ENCODE measurements at places on chromosomes 11 and 22.

GRCh38 chr11:132402071-132402684 is 1031.8 kb downstream of the NTM start:
- DNase-seq = no peak

- no peak for DNase-seq
Measured at GRCh38 chr11:64007160-64007628, 21.0 kb downstream of the OTUB1 start.

- no peak for DNase-seq
Measured at GRCh38 chr11:128962896-128963295, 20.2 kb upstream of the TP53AIP1 start.

GRCh38 chr11:70068950-70069349 is 9.2 kb upstream of the ANO1 start:
- DNase-seq = no peak

DNA sequence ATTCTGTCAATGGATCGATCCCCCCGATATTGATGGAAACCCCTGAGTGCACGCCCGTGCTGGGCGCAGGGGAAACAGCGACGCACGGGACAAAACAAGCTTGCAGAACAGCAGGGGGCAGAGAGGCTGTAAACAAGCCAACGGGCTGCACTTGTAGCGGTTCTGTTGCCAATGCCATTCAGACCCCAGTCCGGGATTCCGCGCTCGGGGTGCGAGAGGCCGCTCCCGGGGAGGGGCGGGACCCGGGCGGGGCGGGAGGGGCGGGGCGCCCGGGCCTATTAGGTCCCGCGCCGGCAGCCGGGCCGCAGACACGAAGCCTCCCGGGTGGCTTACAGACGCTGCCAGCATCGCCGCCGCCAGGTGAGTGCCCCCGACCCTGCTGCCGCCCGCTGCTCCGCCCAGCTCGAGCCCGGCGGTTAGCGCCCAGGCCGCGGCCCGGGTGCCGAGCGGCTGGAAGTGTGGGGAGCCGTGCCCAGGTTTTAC is at the start of gene BIK:
TSS of gene BIK (plus strand) at position 307 of the 483 bp plus-strand sequence. CDS start 13,273 bp downstream, outside the sequence.
- no peak for DNase-seq

- DNase-seq = no peak
Measured at GRCh38 chr11:113729456-113729855, 23.3 kb upstream of the TMPRSS5 start.

GRCh38 chr22:47059076-47059475 is 296.6 kb downstream of the TBC1D22A start:
- DNase-seq = no peak

- DNase-seq = no peak
Measured at GRCh38 chr22:42528591-42529307, 9.2 kb upstream of the RRP7A start.

- DNase-seq = no peak
Measured at GRCh38 chr22:37273126-37273845, 9.0 kb upstream of the CYTH4 start.

DNA sequence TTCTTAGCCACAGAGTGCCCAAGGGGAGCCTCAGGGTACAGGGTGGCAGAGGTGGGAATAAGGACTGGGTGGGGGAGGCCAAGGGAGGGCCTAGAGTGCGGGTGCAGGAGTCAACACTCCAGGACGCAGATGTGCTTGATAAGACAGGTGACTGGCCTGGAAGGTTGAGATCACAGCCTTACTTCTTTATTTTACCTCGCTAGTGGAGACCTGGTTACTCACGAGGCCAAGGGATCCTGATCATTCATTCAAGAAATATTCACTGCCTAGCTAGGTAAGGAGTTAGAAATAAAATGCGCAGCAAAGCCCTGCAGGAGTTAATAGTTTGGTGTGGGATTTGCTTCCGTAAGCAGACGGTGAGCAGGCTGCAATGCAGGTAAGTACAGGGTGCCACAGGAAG is 13.2 kb upstream of the PEX26 start:
- no peak for DNase-seq

DNA sequence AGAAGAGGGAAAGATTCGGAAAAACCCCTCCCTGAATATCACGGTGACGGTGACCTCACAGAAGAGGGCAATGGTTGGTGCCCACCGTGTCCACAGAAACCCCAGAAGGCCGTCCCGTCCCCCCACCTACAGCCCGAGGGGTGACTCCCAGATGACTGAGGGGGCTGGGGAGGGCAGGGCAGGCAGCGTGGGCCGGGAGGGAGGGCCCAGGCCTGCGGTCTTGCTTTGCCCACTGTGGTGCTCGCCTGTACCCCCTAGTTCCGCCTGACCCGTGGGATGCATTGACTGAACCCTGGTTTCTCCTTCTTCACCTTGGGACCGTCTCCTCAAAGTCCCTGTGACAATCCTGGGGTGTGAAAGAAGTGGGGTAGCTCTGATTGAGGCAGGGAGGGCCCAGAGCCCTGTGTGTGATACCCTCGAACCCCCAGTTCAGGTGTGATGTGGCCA is 526.7 kb downstream of the BRD1 start:
- no peak for DNase-seq

DNA sequence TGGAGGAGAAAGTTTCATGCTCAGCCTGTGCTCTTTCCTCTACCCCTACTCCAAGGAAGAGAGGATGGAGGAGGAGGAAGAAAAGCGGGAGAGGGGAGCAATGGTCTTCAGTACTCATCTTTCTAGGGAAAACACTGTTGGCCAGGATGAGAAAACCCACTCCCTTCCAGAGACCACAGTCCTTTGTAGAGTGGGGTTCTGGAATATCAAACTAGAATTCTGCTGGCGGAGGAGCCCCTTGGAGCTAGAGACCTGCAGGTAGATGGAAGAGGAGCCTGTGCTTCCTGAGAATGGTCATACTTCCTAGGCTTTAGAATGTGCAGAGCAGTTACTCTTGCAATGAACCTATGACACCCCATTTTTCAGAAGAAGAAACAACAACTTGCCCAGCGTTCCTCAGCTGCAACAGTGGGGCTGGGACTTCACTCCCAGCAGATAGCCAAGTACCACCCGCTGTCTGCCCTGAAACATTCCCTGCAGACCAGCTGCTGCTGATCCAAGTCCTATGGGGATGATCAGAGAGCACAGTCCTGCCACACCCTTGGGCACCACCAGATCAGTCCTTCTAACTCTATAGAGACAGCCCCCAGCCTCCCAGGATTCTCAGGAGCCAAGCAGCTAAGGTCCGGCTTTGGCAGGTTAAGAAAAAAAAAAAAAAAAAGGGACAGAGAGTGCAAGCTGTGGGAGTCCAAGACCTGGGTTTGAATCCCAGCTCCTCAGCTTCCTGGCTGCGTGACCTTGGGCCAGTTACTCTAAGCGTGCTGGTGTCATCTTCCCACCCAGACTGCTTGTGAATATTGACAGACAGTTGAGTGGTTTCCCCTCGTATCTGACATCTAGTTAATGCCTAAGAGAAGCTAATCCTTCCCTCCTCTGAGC is 664 bp downstream of the PTGDR2 start:
- DNase-seq = no peak

GRCh38 chr11:69257838-69258658 is 35.9 kb upstream of the MYEOV start:
- DNase-seq = no peak

DNA sequence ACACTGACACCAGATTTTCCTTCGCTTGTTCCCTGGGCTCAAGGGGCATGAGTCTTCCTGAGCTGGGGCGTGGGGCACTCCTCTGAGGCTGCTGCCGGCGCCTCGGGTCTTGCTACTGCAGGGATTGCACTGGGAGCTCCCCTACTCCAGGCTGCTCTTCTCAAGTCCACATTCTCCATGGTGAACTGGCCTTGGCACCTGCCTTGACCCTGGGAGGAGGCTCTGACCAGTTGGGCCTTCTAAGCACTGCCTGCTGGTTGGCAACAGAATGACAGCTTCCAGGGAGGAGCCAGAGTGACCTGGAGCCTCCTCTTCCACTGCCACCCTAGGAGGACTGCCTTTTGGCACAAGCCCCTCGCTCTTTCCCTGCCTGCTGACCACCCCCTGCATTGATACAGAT is 9.5 kb downstream of the FREY1 start:
- no peak for DNase-seq

DNA sequence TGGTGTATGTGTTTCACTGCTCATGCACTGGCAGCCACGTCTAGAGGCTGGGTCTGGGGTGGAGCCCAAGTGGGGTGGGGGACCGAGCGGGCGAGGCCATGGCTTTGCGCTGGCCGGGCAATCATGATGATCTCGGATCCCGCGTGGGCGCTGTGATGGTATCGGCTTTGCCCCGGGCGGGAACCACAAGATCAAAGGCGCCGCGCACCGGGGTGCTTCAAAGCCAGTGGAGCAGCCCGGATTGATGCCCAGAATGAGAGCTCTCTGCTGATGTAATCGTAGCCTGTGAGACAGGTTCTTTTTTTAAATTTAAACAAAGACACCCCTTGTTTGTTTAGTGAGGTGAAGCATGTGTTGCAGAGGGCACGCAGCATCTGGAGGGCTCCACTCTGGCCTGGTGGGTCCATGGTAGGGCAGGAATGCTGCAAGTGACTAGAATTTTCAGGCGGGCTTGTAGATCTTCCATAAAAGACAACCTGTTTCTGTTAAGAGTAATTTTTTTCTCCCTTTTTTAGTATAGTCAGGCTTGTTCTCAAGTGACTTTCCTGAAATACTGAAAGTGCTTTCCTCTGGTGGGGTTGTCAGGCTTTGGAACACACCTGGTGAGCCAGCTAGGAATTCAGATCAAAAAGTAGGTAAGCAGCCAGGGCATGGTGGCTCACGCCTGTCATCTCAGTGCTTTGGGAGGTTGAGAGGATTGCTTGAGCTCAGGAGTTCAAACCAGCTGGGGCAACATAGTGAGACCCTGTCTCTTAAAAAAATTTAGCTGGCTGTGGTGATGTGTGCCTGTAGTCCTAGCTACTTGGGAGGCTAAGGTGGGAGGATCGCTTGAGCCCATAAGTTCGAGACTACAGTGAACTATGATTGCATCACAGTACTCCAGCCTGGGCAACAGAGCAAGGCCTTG is 40.7 kb downstream of the ZNRF3 start:
- DNase-seq = no peak

GRCh38 chr11:91967026-91967690 is 257.5 kb upstream of the FAT3 start:
- no peak for DNase-seq

DNA sequence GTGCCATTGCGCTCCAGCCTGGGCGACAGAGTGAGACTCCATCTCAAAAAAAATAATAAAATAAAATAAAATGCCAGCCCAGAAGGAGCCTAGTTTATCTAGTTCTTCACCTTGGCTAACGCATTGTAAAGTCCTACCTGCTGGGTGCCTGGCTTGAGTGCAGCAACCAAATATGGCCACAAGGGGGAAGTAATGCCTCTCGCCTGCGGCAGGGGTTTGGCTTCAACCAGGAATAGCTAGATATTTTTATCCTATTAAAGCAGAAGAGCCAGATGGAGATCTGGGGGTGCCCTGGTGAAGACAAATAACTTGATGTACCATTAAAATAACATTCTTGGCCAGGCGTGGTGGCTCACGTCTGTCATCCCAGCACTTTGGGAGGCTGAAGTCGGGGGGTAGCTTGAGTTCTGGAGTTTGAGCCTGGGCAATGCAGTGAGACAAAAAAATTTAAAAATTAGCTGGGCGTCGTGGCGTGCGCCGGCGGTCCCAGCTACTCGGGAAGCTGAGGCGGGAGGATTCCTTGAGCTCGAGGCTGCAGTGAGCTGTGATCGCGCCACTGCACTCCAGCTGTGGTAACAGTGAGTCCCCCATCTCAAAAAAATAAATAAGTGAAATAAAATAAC is 20.6 kb upstream of the PLEKHB1 start:
- no peak for DNase-seq

DNA sequence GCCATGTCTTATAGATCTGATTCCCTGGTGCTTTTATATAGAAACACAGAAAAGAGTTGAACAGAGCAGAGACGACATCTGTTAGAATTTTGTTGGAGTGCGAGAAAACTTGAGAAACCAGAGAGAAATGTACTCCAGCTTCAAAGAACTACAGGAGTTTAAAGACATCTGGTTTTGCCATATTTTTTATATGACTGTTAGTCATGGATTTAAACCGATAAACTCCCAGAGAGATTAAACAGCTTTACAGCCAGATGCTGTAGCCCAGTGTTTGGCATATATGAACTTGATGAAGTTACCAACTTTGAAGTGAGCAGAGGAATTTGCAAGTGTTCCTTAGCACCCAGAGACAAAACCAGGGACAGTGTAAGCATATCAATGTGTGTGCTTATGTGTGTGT is 1083.1 kb downstream of the LRRC4C start:
- DNase-seq = no peak

- no peak for DNase-seq
Measured at GRCh38 chr22:32880893-32881596, 79.5 kb downstream of the TIMP3 start.

DNA sequence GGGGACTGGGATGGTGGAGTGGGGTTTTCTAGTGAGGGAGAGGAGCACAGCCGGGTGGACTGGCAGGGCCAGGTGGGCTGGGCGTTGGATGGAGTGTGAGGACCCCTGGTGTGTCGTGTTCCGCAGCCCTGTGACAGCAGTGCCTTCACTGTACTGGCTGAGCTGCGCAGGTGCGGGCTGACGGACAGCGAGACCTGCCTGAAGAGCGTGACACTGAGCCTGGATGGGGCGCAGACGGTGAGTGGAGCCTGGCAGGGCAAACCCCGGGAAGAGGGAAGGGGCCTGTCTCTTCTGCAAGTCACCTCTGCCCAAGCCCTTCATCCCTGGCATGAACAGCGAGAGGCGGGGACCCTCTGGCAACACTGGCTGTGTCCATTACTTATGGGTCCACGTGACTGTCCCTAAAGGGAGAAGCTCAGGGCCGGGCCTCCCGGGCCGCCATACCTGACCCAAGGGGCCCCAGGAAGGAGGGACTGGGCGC is 10.0 kb downstream of the MUC5AC start:
- DNase-seq = no peak

- no peak for DNase-seq
Measured at GRCh38 chr11:78032090-78032489, 9.0 kb upstream of the KCTD14 start.

DNA sequence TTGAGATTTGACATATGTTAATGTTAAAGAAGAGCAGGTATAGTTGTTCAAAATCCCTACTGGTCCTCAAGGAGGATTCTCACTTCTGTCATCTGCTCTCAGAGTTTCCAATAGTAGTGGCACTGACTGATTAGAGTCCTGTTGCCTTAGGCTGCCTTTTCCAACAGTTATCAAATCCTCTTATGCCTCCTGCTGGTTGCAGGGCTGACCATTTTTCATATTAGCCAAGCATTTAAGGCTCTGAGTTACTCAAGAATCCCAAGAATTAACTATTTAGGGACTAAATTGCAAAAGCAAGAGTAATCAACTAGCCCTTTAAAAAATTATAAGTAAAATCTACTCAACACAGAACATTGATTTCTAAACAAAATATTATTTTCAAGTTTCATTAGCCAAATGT is 212.0 kb upstream of the CHORDC1 start:
- DNase-seq = no peak

GRCh38 chr11:44970293-44970692 is 19.6 kb upstream of the TP53I11 start:
- no peak for DNase-seq

DNA sequence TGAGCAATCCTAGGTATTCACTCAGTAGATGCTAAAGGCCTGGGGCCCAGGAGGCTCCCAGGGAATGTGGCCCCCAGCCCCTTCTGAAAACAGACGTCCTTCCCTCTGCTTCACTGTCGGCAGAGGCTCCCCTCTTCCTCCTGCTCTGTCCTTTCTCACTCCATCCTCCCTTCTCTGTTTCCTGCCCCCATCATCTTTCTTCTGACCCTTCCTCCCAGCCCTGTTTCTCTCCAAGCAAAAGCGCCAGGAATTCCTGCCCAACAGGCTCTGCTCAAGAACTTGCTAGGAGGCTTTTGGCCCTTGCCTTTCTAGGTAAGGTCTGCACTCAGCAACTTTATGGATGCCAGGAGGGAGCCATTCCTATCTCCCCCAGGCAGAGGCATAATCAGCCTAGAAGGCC is 300.5 kb downstream of the NTM start:
- no peak for DNase-seq
